Right renal cortex interstitium (tissue), 3 donors: ENCODE measurements at places on chromosomes 11 and 22. TPM values are rescaled to one million over a fixed set of nuclear protein-coding genes. Genes with fewer than 3 reads are reported as not detected.

DNA sequence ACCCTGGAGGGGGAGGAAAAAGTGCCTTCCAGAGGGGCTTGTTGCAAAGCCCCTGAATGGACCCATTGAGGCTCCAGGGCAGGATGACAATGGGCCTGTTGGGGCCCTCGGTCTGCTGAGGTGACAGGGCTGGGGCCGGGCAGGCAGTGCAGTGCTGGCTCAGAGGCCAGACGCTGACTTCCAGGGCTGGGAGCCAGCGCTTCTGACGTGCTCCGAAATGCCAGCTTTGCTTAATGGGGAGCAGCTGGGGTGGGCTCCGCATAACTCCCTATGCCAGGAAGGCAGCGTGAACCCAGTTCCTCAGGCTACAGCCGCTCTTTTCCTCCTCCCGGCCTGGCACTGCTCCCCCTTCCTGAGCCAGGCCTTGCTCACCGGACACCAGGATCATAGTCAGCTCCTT, 17.7 kb downstream of the NAV2 start:
- DNase-seq, result no peak

DNA sequence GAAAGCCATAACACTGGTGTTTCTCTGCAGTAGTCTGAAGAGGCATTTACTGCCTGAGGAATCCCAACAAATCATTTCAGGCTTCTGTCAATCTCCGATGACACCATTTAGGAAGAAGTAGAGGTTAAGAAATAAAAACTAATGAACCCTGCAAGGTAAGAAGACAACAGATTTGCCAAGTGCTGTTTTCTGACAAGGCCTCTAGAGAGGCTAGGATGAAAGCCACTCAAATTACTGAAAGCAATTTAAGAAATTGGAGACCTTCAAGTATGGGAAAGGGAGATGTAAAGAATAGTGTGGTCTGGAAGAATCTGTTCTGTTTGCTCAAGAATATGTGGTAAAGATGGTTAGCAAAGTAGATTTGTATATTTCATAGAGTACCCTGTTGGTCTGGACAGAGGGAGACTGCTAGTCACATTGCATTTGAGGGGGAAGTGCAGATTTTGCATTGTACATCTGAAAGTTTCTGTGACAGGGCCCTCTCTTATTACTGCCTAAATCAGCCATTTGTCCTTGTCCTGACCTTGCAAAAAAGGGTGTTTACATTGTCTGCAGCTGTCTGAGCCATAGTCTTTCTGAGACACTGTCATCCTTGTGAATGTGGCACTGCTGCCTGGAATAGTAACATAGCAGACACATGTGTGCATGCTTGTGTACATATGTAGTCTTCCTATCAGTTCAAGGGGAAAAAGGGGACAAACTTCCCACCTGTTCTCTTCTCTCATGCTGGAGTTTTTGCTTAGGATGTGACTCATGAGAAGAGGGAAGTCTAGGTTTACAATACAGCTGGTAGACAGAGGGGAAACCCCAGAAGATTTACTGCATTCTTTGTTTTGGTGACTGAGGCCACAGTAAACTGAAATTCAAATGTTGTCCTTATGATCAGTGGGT, 640.2 kb upstream of the KIRREL3 start:
- DNase-seq, result no peak

GRCh38 chr11:122267602-122268001, 151.6 kb upstream of the BLID start:
- DNase-seq, result no peak

DNA sequence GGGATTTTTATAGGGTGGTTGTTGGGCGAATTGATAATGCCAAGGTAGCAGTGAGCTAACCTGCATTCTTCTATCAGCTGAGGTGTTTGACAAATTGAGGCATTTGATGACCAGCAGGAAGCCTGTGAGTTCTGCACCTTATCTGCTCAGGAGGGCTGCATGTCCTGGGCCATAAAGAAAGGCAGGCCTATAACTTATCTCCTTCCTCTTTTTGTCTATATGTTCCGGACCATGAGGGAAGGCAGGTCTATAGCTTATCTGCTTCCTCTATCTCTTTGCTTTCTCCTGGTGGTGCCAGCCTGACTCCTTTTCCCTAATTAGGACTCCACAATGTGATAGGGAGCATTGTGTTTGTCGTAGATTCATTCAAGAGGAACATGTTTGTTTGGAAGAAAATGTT, 8.6 kb upstream of the JAM3 start:
- DNase-seq, result no peak

- DNase-seq, result no peak
These were observed 17.5 kb upstream of the ARHGEF17 start for GRCh38 chr11:73290536-73290935.

Gene KCNE3
- 28.3 TPM for polyA plus RNA-seq

Gene RAB39A
- polyA plus RNA-seq, result 0.72 TPM

Gene UPB1
- 0.54 TPM for polyA plus RNA-seq
